Umbilical cord (tissue), 2 donors: ENCODE measurements at places on chromosomes 6 and 20. TPM values are rescaled to one million over a fixed set of nuclear protein-coding genes. Genes with fewer than 3 reads are reported as not detected.
A peak's percentile ranks its signal among the peaks of the same experiment; 100 is the strongest.

DNA sequence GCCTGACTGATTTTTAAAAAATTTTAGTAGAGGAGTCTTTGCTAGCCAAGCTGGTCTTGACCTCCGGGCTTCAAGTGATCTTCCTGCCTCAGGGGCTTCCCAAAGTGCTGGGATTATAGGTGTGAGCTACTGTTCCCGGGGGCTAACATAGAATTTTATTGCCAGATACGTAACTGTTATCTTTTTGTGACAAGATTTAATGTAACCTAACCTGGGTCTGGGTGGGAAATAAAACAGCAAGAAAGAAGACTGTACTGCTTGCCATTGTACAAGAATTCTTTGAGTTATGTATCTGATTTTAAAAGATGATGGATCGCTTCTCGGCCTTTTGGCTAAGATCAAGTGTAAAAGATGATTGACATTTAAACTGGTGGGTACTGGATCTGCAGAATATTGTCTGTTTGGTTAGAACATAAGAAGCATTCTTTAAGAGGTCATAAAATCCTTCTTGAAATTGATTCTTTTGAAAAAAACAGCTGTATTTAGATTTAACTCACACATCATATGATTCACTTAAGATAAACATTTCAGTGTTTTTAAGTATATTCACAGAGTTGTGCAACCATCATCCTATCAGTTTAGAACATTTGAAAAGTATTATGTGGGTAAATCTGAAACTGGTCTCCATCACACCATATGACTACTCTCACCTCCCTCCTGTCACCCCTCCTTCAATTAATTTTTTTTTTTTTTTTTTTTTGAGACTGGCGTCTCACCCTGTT, 21.6 kb downstream of the TPX2 start:
- DNase-seq, result no peak

Gene ME1
- total RNA-seq, result 6.5 TPM

DNA sequence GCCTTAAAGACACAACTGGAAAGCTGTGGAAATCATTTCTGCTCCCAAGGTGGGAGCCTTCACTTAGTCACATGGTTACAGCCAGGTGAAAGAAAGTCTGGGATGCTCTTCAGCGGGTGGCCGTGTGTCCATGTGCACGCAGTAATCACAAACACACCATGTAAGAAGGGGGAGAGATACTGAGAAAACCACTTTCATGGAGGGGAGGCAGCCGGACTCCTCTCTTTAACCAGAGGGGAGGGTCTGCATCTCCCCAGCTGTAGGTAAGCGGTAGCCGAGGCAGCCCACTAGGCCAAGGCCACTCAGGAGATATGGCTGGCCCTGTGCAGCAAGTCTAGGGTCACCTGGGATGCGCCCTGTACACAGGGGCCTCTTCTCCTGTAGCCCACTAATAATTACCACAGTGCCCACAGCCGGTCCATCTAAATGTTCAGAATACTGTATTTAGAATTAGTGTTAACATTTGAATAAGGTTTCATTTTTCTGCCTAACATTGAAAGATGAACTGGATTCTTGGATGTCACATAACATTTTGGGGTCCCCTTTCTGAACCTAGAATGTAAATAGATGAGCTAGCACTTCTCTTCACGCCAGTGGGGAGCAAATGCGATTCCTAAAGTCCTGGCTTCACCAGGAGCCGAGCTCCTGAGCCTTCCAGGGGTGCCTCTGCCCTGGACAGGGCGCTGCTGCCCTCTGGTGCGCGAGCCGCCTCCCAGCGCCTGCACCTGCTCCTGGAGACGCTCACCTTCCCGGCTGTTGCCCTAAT, 15.9 kb downstream of the GPR31 start:
- DNase-seq, result peak; percentile 44

DNA sequence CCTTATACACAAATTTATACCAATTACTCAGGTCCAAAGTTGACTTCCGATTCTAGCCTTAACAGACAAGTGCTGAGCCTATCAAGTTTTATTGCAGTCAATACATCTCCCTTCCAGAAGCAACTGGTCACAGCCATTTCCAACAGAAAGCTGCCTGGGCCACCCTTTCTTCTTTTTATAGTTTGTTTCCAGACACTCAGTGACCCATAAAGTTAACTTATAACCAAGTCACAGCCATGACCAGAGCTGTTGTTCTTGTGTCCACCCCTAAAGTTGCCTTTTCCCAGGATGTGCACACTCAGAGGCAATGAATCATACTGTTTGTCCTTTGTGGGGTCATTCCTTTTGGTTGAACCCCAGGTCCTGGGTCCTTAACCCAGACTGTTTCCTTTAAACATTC, 89.9 kb downstream of the CD83 start:
- DNase-seq, result no peak

DNA sequence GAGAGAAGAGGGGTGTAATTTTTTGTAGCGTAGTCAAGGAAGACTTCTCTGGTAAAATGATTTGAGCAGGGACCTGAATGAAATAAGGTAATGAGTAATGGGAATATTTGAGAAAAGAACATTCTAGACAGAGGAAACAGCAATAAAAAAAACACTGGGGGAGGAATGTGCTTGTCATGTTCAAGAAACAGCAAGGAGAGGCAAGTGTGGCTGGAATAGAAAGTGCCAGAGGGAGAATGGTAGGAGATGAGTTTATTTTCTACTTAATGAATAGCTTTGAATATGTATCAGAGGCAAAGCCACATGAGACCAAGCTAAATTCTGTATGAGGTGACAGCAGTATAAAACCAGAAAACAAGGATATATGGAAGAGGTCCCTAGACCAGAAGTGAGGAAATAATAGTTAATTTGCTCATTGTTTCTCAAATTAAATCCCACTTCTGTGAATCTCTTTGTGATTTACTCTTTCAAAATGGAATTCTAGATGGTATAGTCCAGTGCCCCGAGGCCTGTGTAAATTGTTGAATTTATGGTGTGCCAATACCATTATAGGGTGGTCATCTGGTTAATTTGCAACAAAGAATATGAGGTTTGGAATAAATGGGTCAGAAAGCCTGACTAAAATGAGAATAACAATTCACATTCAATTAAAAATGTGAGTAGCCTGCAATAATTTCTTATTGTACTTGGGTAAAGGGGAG, 170.2 kb downstream of the CDKAL1 start:
- DNase-seq, result no peak

- DNase-seq, result no peak
Observed at GRCh38 chr6:119726086-119726485, 376.5 kb upstream of the MAN1A1 start.

GRCh38 chr6:81906709-81907204, 154.3 kb upstream of the TENT5A start:
- DNase-seq, result peak; percentile 36

Gene RSPH4A
- total RNA-seq, result 5.1 TPM

- peak; percentile 98 for DNase-seq
Observed at GRCh38 chr6:107957909-107958688, at the start of gene SEC63. TSS of gene SEC63 (minus strand) at chr6:107958208. CDS start at chr6:107958009, 199 bp downstream.

Gene RIMS1
- 4.3 TPM for total RNA-seq

Gene C2
- 27.0 TPM for total RNA-seq

Gene BANF2
- total RNA-seq, result 2.2 TPM

DNA sequence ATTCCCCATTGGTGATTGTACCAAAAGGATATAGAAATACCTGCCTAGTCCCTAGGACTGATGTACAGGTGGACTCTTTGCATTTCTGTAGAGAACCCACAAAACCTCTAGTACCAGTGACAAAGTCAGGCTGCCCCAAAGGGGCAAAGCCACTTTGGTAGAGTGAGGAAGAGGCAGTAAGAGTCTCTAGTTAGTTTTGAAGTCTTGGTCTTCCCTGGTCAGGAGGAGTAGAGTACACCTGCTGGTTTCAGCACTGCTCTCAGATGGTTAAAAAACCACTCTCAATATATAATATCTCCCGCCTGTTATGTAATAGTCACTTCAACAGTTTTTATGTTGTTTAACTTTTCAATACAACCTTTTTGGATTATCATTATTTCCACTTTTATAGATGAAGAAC, 344.9 kb downstream of the CDKAL1 start:
- DNase-seq, result no peak

DNA sequence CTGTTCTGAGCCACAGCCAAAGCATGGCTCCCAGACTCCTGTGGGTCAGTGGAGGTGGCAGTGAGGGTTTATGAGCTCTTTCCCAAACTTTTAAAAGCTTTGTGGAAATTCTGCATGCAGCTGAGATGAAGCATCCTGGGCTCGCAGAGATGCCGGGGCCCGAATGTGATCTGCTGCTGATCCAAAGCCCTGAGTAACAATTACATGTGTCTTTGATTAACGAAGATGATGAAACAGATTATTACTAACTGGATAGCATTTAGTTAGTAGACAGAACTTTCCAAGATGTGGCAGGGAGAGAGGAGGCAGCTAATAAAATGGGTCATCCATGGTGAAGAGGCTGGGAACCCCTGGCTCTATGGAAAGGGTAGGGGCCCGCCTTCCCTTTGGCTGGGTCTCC, 43.9 kb upstream of the MDFI start:
- no peak for DNase-seq

DNA sequence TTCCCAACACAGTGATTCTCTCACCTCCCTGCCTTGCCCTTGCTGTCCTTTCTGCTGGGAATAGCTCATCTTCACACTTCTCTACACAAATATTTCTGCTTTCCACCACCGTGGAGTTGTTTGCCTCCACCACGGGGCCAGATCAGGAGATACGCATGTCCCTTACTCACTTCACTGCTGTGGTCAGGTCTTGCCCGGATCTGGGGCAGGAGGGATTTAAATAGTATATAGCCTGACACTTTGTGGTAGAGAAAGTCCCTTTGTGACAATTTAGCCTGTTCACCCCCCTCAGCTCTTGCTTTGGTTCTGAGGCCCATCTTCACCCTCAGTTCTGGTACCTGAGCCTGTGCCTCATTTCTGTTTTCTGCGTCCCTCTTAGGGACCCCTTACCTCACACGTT, 92.6 kb upstream of the PREP start:
- DNase-seq, result no peak

Gene PAX1
- 1.9 TPM for total RNA-seq
